ENCODE measurements at places on chromosomes 12 and 14.

- no peak for DNase-seq
Measured at GRCh38 chr14:55111122-55111708, 17.8 kb upstream of the LGALS3 start.

GRCh38 chr14:63267171-63267570, 51.6 kb downstream of the GPHB5 start:
- DNase-seq = no peak

DNA sequence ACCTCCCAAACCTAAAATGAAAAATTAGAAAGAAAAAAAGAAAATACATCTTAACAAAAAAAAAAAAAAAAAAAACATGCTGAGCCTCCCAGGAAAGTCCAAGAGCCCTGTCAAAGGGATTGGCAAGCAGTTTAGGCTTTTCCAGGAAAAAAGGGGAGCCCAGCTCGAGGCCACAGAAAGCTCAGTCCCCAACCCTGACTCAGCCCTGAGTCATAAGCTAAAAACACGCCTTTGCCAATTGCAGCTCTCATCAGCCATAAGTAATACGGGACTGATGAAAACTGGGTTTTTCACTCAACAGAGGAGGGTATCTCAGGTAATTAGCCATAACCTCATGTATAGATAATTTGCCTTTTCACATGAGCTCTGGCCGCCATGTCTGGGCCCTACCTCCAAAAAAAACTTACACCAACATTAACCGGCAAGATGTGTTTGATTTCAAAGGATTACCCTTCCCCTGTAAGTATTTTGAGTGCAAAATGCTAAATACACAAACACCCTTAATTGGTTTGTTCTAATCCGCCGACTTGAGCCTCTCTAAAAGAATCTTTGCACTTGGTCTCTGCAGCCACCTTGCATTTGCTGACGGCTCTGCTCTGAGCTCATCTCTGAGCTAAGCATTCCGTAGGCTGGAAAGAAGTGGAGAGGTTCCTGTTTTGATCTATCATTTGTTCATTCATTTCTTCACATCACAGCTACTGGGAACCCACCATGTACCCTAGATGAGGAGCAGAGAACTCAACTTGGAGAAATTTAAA, 319.2 kb downstream of the BCL11B start:
- no peak for DNase-seq

DNA sequence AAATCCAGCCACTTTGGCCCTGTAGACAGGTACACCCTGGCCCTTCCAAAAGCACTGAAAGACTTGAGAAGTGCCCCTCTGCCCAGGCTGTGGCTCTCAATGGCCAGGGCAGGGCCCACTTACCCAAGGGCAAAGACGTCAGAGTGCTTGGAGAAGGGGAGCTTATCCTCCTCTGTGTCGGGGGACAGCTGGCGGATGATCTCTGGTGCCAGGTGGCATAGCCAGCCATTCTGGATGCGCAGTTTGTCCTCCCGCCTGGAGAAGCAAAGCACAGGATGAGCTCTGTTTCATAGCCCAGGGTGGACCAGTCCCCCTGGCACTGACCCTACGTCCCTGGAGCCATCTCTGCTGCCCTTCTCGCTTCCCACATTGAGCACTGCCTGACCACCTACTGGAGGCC, 114.9 kb upstream of the NOS1 start:
- DNase-seq = no peak

DNA sequence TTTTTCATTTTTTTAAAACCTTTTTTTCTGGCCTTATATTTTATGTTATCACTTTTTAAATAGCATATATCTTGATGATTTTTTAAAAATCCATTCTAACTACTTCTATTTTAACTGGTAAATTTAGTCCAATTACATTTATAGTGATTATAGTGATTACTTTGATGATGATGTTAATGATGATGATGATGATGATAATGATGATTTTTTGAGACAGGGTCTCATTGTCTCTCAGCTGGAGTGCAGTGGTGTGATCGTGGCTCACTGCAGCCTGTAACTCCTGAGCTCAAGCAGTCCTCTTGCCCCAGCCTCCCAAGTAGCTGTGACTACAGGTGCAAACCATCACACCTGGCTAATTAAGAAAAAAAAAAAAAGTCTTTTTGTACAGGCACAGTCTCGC, 27.1 kb downstream of the BRMS1L start:
- no peak for DNase-seq

- DNase-seq = no peak
Measured at GRCh38 chr12:25755971-25756260, 202.6 kb upstream of the RASSF8 start.

Data from left lung (tissue), 14 donors.